ENCODE measurements at places on chromosomes 16 and 17.
A peak's percentile ranks its signal among the peaks of the same experiment; 100 is the strongest.

DNA sequence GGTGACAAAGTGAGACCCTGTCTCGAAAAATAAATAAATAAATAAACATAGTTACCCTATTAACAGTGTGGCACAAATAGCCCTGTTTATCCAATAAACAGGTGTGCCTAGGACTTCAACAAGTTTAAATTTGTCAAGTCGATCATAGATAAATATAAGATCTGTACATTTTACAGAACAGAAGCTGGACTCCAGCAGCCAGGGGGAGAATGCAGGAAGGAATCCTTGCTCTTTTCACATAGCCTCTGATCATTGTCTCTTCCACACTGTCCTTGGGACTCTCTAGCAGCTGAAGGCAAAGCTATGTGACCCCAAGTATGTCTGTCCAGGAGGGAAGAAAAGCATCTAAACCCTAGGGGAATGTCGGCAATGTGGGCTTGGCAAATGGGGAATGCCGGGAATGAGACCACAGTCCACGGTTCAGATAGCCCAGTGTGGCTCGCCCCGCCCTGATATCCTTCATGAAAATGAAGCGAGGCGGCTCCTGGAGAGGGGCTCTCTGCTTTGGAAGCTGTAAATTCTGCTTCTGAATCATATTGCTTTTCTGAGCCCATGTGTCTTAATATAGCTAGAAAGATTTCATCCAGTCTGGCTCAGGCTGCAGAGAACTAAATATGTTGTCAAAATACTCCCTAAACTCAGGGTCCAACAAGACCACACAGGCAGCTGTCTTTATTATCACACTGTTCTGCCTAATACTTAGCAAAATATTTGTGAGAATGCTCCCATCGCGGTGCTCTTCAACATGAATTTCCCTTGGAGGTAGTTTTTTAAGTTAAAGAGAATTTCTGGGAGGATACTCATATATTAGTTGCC, 24.9 kb upstream of the GRB2 start:
- no peak for DNase-seq

GRCh38 chr17:21019976-21020586, 22.7 kb downstream of the USP22 start:
- no peak for DNase-seq

GRCh38 chr17:14301279-14302090, 604 bp downstream of the HS3ST3B1 start:
- peak; percentile 48 for DNase-seq

DNA sequence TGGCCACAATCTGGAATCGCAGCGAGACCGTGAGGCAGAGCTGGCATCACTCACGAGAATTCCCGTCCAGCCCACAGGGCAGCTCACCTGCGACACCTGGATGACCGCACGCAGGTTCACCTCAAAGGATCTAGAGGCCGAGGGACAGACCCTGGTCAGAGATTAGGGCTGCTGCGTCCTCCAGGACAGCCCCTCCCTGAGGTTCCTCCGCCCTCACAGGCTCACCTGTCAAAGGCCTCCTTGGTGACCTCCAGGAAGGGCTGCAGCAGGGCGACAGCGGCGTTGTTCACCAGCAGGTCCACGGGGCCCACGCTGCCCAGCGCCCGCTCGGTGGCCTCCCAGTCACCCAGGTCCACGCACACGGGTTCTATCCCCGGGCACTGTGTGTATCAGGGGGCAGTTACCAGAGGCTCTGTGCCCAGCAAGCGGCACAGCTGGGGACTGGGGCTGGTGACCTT, 834 bp downstream of the DCXR start:
- DNase-seq = no peak

GRCh38 chr17:37490638-37491614, 1.2 kb downstream of the DUSP14 start:
- peak; percentile 28 for DNase-seq

DNA sequence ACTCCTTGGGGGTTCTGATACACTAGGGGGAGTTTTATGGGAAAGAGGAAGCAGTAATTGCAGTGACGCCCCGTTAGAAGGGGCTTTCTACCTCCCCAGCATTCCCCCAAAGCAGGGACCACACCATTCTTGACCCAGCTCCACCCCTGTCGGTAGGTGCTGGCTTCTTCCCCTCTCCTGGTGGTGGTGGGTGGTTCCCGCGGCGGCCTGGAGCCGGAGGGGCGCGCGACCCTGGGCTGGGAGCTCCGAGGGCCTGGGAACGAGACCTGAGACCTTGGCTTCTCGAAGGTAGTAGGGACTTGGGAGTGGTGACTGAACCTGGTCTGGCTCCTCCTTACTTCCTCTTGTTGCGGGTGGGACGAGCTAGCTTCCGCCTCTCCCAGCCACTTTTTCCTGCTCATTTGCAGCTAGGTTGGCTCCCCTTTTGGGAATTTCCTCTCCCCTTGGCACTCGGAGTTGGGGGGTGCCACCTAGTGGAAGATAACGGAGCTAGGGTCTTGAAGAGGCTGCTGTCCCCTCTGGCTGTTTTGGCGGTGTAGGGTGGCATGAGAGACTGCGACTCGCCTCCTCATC, 438 bp downstream of the GRN start:
- DNase-seq = peak; percentile 64

All from activated naive CD8-positive, alpha-beta T cell treated with anti-CD3 and anti-CD28 coated beads, Interleukin-2, amount 50 U/mL, for 24 hours (primary cell).